Pancreas (tissue), 10 donors: ENCODE measurements at places on chromosomes 6 and 20. TPM values are rescaled to one million over a fixed set of nuclear protein-coding genes. Genes with fewer than 3 reads are reported as not detected.

The RAD21L1 gene
- total RNA-seq: not detected

GRCh38 chr20:59647271-59647670 is 42.9 kb downstream of the PHACTR3 start:
- no peak for DNase-seq

GRCh38 chr6:97656236-97656635 is 373.2 kb upstream of the MMS22L start:
- DNase-seq: no peak

DNA sequence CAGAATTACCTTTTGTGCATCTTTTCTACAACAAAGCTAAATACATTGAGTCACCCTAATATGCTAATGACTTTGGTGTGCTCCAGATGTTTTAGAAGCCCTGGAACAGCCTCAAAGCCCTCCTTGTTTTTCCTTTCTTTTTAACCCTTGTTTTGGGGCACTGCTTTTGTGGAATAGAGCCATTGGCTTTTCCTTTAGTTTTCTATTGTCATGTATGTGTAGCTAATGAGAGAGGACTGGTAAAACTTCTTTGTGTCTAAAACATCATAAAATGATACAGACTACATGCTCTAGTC is 158.8 kb downstream of the JARID2 start:
- no peak for DNase-seq

DNA sequence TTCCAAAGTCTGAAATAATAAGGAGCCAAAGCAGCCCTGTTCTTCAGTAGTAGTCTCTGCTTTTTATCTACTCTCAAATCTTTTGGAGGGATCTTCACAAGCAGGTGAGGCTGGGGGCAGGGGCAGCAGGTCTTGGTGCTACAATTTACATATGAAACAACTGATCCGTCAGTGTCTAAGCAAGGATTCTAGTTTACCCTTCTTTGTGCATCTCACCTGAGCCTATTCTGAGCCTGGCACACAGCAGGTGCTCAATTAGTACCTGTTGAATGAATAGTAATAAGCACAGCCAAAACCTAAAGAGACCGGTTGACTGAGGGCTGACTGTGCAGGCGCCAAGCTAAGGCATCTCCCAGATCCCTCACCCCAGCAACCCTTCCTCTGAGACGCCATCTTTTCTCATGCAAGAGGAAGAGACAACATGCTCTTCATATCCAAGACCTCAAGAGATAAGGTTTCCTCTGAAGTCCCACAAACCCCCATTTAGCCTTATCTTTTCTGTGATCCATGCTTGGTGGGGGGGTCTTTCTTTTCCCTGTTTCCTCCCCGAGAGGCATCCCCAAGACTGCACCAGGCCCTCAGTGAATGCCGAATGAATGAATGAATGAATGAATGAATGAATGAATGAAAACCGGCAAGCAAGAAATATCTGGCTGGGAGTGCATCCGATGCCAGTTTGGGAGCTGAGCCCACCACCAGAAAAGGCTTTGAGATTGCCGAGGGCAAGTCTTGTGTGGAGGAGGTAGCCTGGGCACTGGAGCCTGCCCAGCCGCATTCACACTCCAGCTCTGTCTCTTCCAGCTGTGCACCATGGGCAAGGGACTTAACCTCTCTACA is 2.9 kb upstream of the BMP7 start:
- no peak for DNase-seq

The RALGAPB gene
- 11.0 TPM for total RNA-seq
